ENCODE measurements at places on chromosomes 5 and 9. TPM values are rescaled to one million over a fixed set of nuclear protein-coding genes. Genes with fewer than 3 reads are reported as not detected.

The FBXL7 gene
- 17.8 TPM for total RNA-seq

DNA sequence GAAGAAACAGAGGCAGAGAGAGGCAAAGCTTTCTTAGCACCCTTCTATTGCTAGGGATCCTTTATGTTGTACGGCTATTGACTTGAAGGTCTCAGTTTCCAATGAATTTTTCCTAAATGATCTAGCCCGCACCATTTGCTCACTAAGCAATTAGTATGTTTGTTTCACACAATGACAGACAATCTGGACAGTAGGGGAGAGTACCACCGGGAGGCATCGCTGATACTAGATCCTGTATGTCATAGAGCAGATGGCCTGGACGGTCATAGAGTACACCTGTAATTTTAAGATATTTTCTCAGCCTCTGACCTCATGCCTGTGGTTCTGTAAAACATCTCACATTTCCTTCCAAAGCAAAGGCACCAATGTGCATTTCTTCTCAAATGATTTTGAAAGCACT is 194.3 kb downstream of the TLE4 start:
- no peak for DNase-seq

The GPR21 gene
- 0.49 TPM for total RNA-seq

DNA sequence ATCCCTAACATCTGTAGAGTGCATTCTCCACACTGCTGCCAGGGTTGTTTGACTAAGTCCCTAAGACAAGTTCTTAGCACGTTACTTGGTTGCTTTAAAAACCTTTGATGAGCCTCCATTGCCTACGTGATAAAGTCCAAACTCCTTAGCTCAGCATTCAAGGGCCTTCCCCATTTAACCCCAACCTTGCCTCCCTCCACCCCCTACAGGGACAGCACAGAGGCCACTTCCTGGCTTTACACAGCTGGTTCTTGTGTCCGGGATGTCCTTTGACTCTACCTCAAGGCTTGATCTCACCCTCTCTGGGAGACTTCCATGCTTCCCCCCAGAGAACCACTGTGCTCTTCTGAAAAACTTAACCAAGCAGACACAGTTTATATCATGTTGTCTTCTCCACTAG is 29.4 kb downstream of the FAM240B start:
- DNase-seq: no peak

DNA sequence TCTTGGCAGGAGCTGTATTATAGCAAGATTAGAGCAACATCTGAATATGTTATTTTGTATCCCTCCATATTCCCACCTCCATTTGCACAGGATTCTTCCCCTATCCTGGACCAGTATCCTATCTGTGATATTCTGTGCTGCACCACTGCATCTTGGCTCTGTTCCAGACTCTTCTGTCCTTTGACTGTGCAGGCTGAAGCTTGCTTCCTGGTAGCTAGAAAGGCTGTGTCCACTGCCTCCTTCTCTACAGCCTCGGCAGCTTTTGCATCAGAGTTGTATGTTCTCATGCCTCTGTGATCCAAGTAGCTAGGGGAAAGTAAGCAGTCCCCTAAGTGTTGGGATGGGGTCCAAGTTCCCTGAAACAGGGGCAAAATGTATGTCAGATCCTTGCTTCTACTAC is 104.1 kb downstream of the GAS1 start:
- DNase-seq: no peak

The COL23A1 gene
- total RNA-seq: 22.5 TPM
